ENCODE measurements at places on chromosomes 2 and 18.
A peak's percentile ranks its signal among the peaks of the same experiment; 100 is the strongest.

GRCh38 chr18:48060346-48060745 is 129.9 kb upstream of the SMAD2 start:
- DNase-seq, result no peak

- DNase-seq, result no peak
These were observed 14.8 kb upstream of the BIN1 start for GRCh38 chr2:127121776-127122176.

DNA sequence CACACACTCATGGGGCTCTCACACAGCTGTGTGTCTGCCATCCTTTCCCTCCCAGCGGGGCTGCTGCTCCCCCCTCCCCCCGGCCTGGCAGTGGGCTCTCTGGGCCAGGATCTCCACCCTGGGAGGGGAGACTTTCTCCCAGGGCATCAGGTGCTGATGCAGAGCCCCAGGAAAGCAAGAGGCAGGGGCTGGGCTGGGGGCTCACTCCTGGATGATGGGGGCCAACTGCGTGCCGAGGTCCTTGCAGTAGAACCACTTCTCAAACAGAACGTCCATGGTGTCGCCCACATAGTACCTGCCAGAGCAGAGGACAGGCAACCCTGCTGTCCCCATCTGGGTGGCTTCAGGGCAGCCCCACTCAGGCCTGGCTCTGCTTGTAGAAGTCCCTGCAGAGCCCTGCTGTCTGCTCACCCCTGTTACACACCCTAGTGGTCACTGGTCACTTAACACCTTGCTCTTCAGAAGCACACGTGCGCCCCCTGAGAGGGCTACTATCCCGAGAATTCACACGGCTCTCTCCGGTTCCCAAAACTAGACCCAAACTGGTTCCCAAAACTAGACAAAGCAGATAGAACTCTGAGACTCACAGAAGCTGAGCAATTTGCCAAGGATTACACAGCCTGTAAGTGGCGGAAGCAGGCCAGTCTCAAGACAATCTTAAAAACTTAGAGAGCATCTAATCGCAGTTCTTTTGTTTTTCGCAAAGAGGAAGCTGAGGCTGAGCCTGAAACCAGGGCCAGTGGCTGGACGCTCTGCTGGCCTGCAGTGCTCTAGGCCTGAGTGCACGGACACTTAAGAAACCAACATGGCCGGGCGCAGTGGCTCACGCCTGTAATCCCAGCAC is 6.6 kb upstream of the OXER1 start:
- peak; percentile 1 for DNase-seq

DNA sequence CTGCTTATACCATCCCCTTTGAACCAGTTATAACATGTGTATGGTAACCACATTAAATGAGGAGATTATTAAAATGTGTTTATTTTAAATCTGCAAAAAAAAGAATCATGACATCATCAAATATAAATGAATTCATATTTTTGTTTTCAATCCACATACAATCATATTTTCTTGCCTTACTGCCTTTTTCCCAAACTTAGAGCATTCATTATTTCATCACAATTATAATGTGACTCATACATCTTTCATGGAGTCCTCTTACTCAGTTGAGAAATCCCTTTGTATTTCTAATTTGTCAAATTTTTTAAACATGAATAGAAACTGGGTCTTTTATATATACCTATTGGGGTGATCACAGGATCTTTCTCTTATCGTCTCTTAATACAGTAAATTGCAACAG is 909.6 kb downstream of the DSC3 start:
- DNase-seq, result no peak

DNA sequence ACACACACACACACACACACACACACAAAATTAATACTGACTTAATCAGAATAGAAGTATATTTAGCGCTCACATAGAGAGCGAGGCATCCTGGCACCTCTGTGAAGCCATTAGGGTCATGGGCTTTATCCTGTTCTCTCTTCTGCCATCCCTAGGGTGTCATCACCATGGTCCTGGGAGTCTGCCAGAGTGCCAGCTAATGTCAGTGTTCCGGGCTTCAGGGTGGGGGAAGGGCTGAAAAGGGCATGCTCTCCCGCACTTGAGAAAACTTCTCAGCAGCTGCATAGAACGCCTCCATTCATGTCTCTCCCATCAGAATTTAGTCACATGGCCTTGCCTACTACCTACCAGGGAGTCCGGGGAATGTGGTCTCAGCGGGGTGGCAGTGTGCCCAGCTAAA is 19.7 kb upstream of the DYNC2LI1 start:
- no peak for DNase-seq

GRCh38 chr2:220767591-220768255 is 804.4 kb downstream of the EPHA4 start:
- DNase-seq, result no peak

GRCh38 chr2:98299211-98299905 is 46.9 kb upstream of the CNGA3 start:
- DNase-seq, result no peak

DNA sequence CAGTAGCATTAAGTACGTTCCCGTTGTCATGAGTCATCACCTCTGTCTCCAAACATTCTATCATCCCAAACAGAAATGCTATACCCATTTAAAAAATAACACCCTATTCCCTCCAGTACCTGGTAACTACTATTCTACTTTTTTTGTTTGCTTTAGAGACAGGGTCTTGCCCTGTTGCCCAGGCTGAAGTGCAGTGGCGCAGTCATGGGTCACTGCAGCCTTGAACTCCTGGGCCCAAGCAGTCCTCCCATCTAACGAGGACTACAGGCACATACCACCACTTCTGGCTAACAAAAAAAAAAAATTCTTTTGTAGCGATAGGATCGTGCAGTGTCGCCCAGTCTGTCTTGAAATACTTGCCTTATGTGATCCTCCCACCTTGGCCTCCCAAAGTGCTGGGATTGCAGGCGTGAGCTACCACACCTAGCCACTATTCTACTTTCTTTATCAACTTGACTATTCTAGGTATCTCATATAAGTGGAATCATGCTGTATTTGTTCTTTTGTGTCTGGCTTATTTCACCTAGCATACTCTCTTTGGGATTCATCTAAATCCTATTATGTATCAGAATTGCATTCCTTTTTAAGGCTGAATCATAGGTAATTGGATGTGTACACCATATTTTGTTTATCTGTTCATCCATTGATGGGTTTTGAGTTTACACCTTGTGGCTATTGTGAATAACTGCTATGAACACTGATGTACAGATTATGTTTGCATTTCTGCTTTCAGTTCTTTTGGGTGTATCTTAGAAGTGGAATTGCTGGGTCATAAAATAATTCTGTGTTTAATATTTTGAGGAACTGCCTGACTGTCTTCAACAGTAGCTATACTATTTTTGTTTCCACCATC is 14.4 kb downstream of the ZCCHC2 start:
- no peak for DNase-seq

DNA sequence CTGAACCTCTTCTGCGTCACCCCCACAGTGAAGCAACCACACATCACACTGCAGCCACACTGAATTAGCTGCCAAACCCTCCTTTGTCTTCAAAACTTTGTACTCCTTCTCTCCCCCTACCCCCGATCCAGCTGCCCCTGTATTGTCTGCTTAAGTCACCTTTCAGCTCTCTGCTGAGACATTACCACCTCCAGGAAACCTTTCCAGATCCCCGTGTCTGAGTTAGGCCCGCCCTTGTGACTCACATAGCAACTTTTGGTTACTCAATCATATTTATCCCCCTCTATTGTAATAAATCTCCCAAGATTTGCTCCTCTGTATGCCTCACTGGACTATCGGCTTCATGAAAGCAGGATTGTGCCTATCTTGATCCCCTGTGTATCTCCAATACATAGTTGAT is 82.8 kb upstream of the CDCA7 start:
- no peak for DNase-seq

All from NCI-H748 treated with DMSO at 0.1 percent for 48 hours (cell line).